ENCODE measurements at places on chromosomes 2 and 18.

- no peak for DNase-seq
Observed at GRCh38 chr2:26732446-26732845, 31.6 kb upstream of the SLC35F6 start.

DNA sequence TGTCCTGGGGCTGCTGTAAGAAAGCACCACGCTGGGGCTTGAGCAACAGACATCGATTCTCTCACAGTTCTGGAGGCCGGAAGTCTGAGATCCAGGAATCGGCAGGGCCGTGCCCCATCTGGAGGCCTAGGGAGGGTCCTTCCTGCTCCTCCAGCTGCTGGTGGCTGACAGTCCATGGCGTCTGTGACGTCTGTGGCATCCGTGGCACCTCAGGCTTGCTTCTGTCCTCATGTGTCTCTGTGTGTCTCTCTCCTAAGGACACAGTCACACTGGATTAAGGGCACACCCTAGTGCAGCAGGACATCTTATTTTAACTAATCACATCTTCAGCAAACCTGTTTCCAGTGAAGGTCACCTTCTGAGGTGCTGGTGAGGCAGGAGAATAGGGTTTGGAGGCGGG is 32.6 kb upstream of the KCNF1 start:
- DNase-seq = no peak

GRCh38 chr2:7867867-7868266 is 814.0 kb upstream of the ID2 start:
- DNase-seq = no peak

GRCh38 chr2:77009307-77009706 is 512.9 kb downstream of the LRRTM4 start:
- no peak for DNase-seq

Measured in RCC 7860 (cell line).